Stimulated activated CD4-positive, alpha-beta T cell treated with anti-CD3 and anti-CD28 coated beads, Interleukin-15, amount 100 ng/mL, for 48 hours (primary cell): ENCODE measurements at places on chromosomes 3 and 15.

- no peak for DNase-seq
Observed at GRCh38 chr15:79540551-79540950, 108.4 kb downstream of the MINAR1 start.

DNA sequence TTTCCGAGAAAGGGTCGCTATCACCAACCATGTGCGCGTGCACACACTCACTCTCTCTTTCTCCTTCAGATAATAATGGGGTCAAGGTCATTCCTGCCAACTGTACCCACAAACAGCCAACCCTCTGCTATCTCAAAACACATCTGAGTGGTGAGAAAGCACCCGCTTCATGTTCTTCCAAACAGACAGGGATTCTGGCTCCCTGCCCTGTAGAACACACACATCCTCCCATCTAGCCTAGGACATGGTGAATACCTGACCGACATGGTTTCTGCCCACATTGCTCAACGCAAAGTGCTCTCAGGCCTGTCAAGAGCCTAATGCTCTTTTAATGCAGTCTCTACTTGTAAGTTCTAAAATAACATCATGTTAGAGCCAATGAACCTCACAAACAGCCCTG lies 302.2 kb downstream of the FOXP1 start:
- no peak for DNase-seq

GRCh38 chr3:144564011-144564410 lies 592.4 kb downstream of the DIPK2A start:
- DNase-seq = no peak

GRCh38 chr15:35746121-35746520 lies 200.2 kb upstream of the DPH6 start:
- DNase-seq = no peak

- DNase-seq = no peak
Observed at GRCh38 chr3:190968616-190969015, 106.1 kb upstream of the GMNC start.

GRCh38 chr3:112730210-112730609 lies 89.3 kb upstream of the CCDC80 start:
- DNase-seq = no peak

DNA sequence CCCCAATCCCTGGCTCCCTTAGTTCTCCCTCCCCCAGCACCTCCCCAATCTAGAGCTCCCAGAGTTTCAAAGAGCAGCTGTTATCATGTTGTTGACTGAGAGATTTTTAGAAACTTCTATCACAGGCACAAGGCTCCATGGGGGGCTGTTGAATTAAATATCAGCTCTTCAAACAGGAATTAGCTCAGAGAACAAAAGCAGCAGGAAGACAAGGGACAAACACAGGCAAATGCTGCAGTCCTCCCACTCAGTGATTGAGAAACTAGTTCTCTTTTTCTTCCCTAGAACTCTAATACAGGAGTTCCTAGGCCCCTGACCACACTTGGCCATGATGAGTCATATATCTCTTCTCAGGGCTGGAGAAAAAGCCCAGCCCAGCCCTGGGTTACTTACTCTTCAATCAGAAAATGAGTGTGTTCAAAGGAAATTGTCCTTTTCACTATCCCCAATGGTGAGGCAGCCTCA lies 262.1 kb downstream of the IGSF11 start:
- no peak for DNase-seq

DNA sequence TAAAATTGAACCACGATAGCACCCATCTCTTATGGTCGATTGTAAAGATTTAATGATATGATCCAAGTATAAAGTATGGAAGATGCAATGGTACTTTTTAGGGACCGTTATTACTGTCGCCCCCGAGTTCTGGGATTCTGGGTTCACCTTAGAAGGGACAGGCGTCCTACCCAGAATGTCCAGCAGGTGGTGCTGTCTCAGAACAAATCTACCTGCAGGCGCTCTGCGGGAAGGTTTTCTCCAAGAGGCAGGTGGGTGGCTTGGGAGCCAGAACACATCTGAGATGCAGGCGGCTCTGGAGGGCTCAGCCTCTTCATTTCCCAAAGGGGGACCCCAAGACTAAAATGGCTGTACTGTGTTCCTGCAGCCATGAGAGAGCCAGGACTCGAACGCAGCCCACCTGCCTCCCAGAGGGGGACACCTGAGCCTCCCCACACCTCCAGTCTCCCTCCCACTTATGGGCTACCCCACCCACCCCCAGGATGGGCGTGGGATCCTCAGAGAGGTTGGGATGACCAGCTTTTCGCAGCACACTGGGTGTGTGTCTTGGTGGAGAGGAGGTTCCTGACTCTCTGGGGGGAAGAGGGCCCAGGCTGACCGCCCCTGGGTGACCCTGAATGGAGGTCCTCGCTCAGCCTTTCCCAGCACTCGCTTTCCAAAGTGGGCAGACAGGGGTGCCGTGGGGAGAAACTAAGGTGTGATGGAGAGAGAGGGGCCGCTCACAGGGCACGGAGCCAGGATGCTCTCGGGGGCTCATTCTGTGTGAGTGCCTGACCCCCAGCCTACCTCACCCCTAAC lies 28.1 kb upstream of the CORO2B start:
- DNase-seq = peak; percentile 51

GRCh38 chr15:83654379-83655236 lies 685 bp downstream of the ADAMTSL3 start:
- DNase-seq = no peak

DNA sequence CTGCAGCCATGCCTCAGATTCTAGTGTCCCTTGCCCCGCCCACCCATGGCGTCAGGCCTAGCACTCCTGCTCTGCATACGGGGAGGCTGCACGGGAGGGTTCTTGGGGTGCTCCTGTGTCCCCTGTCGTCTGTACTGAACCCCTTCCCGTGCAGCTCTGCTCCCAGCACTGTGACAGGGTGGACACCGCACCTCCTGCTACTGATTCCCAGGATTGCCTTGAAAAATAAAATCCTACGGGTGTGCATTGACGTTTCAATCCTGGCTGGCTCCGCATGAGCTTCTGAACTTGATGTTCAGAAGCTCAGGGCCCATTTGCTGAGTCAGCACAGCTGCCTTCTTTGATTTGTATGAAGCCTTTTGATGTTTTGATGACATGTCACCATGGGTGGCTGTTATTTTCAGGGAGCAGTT lies 176.4 kb downstream of the APBA2 start:
- no peak for DNase-seq

GRCh38 chr3:87207460-87207859 lies 19.6 kb upstream of the CHMP2B start:
- DNase-seq = no peak

GRCh38 chr3:120601554-120601953 lies 5.4 kb downstream of the NDUFB4 start:
- DNase-seq = no peak

GRCh38 chr15:100683434-100683833 lies 81.0 kb downstream of the ASB7 start:
- DNase-seq = no peak

DNA sequence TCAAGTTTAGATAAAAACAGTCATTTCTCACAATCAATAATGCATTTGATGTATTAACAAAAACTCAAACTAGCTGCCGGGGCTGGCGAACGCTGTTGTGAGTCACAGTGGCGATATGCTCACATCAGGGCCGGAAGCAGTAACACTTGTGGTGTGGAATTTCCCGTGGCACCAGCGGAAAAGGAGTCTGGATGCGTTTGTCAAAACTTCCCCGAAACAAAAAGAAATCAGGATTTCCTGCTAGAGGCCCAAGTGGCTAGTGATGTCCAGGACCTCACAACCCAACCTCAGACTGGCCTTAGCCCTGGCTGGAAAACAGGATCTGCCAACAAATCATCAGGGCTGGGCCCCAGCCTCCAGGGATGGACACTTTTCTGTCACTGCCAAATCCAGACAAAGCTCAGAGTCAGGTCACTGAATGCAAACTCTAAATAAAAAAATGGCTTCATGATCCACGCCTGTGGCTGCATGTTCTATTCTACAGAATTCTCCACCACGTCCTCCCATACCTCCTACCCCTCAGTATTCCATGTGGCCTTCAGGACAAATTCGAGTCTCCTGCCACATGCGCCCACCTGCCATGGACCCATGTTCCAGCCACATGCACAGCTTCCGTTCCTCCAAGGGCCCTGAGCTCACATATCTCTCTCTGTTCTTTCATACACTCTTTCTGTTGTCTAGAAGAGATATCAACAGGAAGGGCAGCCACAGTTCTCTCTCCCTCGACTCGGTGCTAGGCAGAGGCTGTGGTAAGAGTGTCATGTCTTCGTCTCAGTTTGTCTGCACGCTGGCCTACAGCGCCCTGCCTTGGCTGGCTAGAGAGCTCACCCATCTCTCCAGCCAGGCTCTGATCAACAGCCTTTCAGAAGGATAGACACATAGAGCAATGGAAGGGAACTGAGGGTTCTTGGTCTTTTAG lies 35.4 kb downstream of the EHD4 start:
- peak; percentile 74 for DNase-seq

DNA sequence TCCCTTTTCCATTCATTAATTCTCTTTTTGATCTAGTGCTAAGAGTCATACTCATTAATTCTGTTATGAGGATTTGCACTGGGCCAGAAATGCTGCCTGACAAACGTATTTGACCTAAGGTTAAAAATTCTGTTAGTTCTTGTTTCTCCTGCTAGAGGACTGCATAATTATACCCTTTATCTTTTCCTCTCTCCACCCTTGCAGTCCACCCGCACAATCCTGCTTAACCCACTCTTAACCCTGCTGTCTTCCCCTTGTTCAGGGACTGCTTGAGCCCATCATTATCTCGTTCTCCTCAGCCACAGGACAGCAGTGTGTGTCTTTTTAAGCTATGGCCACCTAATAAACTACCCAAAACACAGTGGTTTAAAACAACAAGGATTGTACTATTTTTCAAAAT lies 31.1 kb upstream of the DYNC1LI1 start:
- DNase-seq = no peak

DNA sequence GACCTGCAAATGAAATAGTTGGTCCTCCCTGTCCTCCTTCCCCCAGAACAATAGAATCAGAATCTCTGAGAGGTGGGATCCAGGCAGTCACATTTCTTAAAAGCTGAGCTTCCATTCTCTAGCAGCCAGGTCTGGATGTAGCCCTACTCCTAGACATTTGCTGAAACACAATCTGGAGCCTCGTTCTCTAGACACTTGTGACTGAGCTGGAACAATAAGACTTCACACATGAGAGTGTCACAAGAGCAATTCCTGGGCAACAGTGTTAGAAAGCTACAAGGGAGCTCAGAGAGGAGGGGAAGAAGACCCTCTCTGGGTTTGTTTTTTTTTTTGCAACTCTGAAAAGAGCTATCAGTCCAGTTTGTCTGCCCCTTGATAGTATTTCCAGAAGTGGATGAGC lies 14.5 kb downstream of the CORO2B start:
- no peak for DNase-seq

- no peak for DNase-seq
Observed at GRCh38 chr3:129606636-129607390, at the start of gene PLXND1. PLXND1 (minus strand) TSS chr3:129606676; CDS start chr3:129606639, 37 bp downstream.

GRCh38 chr15:81084716-81085115 lies 49.4 kb upstream of the CFAP161 start:
- DNase-seq = no peak

DNA sequence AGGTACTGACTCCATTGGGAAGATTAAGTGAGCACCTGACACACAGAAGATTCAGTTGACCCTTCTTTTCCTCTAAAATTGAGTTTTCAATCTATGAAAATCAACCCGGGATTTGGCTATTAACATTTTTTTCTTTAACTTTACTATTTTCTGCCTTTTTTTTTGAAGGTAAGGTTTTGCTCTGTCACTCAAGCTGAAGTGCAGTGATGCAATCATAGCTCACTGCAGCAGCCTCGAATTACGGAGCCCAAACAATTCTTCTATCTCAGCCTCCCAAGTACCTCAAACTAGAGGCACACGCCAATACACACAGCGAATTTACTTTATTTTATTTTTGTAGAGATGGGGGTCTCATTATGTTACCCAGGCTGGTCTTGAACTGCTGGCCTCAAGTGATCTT lies 1029.5 kb downstream of the MCTP2 start:
- no peak for DNase-seq

- DNase-seq = no peak
Observed at GRCh38 chr3:138081371-138082084, 33.9 kb downstream of the DZIP1L start.

GRCh38 chr3:168117853-168118313 lies 22.2 kb upstream of the GOLIM4 start:
- DNase-seq = no peak

GRCh38 chr3:42490243-42490642 lies 12.2 kb upstream of the VIPR1 start:
- DNase-seq = no peak

DNA sequence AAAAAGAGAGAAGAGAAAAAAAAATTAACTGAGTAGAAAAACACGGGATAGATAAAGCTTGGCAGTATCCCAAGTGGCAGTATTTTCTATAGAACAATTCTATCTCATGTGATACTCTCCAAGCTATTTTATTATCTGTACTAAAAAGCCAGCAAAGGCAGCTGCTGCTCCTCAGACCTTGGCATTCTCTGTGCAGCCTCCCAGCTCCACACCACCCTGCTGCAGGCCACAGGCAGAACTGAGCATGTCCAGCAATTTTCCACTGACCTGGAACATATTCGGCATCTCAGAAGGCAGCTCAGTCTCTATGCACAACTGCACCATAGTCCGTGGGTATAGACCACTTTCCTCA lies 1161.4 kb downstream of the IGSF11 start:
- no peak for DNase-seq

- no peak for DNase-seq
Observed at GRCh38 chr3:58824285-58824684, 157.7 kb upstream of the FAM3D start.

DNA sequence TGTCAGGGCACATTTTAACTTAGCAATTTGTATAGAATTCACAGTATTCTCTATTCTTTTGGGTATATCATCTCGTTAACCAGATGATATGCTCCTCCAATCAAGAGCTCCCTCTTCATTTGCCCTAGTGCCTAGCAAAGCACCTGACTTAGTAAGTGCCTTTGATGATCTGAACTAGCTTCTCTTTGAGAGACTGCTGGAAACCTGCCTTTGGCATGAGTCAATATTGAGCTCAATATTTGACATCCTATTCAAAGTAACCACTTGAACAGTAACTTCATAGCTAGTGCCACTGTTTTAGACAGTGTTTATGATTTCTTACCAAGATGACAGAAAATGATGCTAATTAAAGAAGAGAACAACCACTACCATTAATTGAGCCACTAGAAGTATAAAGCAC lies 696.3 kb upstream of the UBE2E2 start:
- DNase-seq = no peak

DNA sequence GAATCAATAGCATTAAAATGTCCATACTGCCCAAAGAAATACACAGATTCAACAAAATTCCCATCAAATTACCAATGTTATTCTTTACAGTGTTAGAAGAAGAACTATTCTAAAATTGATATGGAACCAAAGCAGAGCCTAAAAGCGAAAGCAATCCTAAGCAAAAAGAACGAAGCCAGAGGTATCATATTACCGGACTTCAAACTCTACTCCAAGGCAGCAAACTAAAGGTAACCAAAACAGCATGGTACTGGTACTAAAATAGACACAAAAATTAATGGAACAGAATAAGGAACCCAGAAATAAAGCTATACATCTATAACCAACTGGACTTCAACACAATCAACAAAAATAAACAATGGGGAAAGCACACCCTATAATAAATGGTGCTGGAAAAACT lies 167.5 kb downstream of the ADAMTS9 start:
- no peak for DNase-seq

DNA sequence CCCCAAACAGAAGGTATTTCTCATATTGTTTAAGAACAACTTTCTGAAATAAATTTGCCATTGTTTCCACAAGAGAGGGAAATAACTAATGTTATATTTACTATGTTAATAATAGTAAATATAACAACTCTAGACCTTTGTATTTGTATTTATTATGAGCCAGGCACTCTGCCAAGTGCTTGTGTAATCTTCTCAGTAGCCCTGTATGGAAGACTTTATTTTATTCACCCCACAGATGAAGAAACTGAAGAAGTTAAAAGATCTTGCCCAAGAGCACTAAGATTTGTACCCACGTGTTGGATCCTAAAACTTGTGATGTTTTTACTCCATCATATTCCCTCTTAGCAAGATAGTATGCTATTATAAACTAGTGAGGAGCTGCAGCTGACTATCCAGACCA lies 12.0 kb upstream of the GNB4 start:
- DNase-seq = no peak
